ENCODE measurements at places on chromosomes 13 and 19.

DNA sequence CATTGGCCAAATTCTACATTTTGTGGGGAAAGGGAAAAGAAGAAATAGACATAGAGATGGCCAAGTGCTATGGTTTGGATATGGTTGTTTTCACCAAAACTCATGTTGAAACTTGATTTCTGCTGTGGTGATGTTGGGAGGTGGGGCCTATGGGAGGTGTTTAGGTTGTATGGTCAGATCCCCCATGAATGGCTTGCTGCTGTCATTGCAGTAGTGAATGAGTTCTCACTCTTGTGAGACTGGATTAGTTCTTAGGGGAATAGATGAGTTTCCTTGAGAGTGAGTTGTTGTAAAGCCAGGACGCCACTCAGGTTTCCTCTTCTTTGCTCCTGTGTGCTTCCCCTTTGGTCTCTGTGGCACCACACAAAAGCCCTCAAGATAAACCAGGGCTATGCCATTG, 242.6 kb upstream of the RFC3 start:
- no peak for DNase-seq

DNA sequence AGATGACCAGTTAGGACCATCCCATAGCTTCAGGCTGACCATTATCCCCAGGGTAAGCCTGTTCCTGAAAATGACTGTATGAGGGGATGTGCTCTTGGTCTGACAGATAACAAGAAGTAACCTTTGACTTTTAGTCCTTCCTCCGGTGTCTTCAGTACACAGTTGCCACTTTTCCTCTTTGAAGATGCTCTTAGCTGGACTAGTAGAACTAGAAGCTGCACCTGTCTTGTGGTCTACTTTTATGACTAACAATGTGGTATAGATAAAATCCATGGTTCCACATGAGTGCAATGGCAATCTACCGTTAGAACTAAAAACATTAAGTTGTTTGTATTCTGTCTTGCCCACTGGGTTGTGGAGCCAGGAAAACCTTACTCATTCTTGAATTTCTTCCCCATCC, 5.9 kb upstream of the RUBCNL start:
- no peak for DNase-seq

DNA sequence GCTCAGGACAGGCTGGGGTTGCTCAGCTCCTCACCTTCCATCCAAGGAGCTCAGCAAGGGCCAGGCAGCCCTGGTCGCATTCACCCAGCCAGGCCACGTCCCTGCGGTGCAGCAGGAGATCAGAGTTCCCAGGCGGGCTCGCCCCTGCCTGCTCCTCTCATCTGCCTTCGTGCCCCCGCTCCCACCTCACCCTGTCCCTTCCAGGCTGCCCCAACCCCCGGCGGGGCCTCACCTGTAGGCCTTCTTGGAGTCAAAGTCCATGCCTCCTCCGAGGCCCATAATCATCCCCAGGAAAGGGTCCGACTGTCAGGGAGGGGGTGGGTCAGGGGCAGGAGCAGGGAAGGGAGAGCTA, 1.3 kb upstream of the RINL start:
- no peak for DNase-seq

DNA sequence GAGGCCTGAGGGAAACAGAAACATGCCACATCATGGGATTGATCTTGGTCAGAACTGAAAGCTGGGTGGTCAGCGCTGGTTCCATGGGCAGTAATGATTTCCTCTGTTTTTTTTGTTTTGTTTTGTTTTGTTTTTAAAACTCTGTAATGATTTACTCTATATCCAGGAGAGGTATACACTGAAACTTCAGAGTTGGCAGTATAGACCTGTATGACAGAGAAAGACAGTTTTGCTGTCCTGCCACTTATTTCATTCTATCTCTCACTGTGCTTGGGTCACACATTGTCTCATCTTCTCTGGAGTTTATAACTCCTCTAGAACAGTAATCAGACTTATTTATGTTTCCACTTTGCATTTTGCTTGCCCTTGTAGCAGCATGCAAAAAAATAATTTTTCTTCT, 105.1 kb upstream of the SLITRK1 start:
- DNase-seq: no peak

GRCh38 chr19:53381376-53381775, 13.6 kb upstream of the ZNF765 start:
- DNase-seq: no peak

DNA sequence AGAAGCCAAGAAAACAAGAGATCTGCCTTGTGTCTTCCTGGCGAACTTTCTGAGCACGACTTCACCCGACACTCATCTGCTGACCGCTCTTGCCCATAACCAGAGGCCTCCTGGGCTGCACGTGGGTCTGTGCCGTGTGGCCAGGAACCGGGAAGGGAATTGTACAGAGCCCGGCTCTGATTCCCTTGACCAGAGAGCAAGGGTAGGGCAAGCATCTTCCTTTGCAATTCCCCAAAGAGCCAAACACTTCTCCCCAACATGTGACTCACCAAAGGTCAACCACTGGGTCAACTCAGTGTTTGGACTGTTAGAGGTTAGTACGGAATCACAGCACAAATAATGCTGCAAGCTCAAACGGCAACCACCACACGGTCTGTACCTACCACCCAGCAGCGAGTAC, 48.9 kb downstream of the KLF2 start:
- DNase-seq: no peak

DNA sequence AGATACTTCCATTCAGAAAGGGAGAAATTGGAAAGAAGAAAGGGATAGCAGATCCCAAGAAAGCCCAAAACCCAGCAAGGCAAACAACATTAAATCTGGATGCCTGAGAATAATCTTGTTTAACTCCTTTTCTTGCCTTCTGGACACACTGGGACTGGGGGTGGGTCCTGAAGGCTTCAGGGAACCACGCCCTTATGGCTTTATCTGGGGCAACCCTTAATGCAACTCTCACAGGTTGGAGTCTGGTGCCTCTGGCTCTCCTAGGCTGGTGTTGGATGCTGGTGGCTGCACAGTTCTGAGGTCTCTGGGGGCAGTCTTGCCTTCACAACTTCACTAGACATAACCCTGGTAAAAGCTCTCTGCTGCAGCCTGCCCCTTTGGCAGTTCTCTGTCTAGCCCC, 27.9 kb downstream of the PAN3 start:
- DNase-seq: no peak

DNA sequence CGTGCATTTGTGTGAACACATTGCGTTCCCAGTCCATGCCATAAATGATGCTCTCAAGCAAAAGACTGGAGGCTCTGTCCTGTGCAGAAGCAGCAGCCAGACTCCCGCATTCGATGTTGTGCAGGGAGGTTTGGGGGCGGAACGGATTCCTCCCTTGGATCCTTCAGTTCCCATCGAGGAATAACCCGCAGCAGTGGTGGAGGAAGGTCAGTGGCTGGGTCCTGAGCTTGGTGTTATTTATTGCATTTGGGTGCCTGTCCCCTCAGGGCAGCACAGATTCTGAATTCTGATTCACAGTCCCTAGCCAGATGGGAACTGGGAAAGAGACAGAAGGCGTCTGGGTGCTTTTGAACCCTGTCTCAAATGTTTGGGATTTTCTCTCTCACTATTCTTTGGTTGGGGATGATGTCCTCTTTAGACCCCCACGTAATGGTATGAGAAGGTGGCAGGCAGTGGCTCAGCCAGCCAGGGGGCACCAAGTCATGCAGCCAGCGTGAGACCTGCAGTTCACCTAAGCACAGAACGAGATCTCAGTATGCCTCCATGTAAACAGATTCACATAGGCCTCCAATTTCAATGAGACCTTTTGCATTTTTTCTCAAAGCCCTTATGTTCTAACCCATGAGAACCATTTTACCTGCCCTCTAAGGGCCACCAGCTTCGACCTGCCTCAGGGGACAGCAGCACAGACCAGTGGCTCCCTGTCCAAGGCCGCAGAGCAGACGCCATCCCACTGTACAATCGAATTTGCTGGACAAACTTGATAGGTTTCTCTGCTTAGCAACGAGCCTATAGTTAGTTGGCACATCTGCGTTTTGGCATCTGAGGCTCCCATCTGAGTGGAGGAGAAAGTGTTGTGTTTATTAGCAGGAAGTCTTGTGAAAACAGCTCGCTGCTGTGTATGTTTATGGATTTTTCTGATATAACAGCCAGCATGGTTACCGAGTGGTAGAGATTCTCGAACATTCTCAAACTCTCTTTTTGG, 17.8 kb downstream of the KCTD15 start:
- no peak for DNase-seq

- no peak for DNase-seq
Observed at GRCh38 chr19:29841559-29842367, 30.0 kb downstream of the CCNE1 start.

GRCh38 chr13:62014299-62014698, 598.6 kb upstream of the PCDH20 start:
- DNase-seq: no peak

- no peak for DNase-seq
Observed at GRCh38 chr13:85140192-85140591, 659.0 kb downstream of the SLITRK6 start.

DNA sequence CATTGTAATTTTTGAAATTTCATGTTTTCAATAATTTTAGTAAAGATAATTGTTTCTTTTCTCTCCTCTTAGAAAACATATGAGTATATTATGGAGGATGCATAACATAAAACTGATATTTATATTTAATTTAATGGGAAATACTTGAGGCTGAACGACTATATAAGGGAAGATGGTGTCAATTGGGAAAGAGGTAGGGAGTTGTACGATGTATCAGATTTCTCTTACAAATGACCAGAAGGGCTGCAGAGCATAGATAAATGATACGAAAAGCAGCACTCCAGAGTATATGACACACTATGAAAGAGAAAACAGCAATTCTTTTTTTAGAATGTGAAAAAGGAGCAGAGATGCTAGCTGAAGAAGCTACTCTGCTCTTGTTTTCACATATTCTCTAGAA, 1308.0 kb upstream of the MIR17HG start:
- DNase-seq: no peak

- DNase-seq: no peak
Observed at GRCh38 chr13:77521194-77521593, 14.3 kb upstream of the SCEL start.

- no peak for DNase-seq
Observed at GRCh38 chr13:49746111-49746510, 46.4 kb downstream of the KPNA3 start.

GRCh38 chr19:55283548-55284377, at the start of gene BRSK1:
Gene BRSK1 (plus strand): TSS chr19:55283997. CDS start chr19:55284443, 446 bp downstream.
- DNase-seq: peak; percentile 55

- DNase-seq: no peak
Observed at GRCh38 chr19:15110418-15110815, 3.2 kb downstream of the SYDE1 start.

DNA sequence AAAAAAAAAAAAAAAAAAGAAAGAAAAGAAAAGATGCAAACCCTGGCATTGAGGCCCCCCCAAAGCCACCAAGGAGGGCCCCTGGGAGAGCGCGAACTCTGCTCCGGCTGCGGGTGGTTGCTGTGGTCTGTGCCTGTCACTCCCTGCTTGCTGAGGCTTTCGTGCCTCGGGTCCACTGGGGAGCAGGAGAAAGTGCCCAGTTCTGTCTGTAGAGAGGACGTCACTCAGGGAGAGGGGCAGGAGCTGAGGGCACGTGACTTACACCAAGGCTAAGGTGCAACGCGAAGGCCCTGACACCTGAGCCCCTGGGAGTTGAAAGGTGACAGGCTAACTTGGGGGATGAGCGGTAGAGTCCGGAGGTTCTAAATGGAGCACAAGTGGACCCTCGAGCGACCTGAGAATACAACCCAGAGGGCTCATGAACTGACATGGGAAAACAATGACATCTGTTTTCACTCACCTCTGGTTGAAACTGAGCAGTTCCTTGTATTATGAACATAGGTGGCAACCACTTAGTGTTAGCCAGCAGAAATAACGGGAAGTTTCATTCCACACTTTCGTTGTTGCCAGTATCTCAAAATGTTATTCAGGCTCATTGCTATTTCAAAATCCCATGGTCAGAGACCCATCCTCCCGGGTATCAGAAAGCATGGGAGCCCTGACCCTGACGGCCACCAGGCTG, 69.2 kb upstream of the TM9SF2 start:
- no peak for DNase-seq

DNA sequence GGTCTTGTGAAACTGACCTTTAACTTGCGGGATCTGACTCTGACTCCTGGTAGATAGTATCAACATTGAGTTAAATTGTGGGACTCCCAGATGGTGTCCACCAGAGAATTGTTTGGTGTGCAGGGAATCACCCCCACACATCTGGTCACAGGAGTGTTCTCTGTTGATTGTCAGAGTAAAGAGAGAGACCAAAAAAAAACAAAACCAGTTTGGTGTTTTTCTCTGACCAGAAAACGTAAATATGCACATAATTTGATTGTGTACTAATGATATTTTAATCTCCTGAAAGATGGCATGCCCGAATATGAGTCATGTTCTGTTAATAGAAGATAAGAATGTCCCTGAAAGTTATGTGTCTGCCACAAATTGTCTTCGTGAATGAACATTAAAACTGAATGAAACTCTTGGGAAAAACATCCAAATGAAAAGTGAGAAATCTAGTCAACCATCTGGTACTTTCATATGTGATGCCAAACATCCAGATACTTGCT, 118.5 kb upstream of the GPC6 start:
- no peak for DNase-seq

DNA sequence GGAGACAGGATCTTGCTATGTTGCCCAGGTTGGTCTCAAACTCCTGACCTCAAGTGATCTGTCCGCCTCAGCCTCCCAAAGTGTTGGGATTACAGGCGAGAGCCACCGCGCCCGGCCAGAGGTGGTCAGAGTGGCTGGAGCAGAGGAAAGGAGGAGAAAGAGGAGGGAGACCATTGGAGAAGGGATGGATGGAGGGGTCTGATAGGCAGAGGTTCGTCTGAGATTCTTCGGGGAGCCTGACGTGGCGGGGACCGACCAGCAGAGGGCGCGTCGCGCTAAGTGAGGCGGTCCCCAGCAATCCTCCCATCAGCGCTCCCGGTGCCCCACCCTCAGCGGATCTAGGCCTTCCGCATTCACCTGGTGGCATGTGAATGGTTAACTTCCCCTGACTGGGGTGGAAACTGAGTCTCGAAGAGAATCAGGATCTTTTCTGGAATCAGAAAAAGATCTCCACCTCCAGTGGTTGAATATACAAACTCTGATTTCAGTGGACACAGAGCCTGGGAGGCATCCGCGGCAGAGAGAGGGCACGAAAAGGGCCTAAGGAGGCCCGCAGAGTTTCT, 8.8 kb downstream of the GTPBP3 start:
- DNase-seq: no peak

DNA sequence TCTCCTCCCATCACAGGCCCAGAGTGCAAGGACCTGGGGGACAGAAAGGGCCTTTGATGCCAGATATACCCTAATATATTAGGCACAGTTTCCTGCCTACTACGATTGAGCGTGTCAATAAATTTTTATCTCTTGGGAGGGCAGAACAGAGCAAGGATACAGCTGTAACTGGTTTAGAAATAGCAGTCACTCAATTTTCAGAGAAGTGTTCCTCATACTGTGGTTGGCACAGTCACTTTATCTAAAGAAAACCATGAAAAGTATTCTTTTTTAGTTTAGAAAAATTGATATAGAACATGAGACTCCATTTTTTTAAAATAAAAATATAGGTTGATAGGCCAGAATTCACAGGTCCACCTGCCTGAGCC, 460 bp upstream of the ZNF155 start:
- no peak for DNase-seq

- DNase-seq: no peak
Observed at GRCh38 chr13:28031896-28032288, 43.4 kb upstream of the URAD start.

- DNase-seq: no peak
Observed at GRCh38 chr19:16309643-16310042, 15.0 kb upstream of the KLF2 start.

All from fibroblast of skin of left biceps (primary cell).